Activated T-cell treated with anti-CD3 and anti-CD28 coated beads, Interleukin-2, amount 50 U/mL, for 4 hours (primary cell): ENCODE measurements at places on chromosomes 11 and 22. TPM values are rescaled to one million over a fixed set of nuclear protein-coding genes. Genes with fewer than 3 reads are reported as not detected.

Gene CATSPERZ
- not detected for total RNA-seq

Gene PPFIA1
- total RNA-seq = 48.0 TPM

Gene JRKL
- 9.4 TPM for total RNA-seq

Gene FGF3
- total RNA-seq = not detected

Gene OR51B4
- total RNA-seq = not detected

Gene SCN4B
- not detected for total RNA-seq

Gene LRRN4CL
- 0.21 TPM for total RNA-seq

Gene RIMBP3B
- 0.20 TPM for total RNA-seq

DNA sequence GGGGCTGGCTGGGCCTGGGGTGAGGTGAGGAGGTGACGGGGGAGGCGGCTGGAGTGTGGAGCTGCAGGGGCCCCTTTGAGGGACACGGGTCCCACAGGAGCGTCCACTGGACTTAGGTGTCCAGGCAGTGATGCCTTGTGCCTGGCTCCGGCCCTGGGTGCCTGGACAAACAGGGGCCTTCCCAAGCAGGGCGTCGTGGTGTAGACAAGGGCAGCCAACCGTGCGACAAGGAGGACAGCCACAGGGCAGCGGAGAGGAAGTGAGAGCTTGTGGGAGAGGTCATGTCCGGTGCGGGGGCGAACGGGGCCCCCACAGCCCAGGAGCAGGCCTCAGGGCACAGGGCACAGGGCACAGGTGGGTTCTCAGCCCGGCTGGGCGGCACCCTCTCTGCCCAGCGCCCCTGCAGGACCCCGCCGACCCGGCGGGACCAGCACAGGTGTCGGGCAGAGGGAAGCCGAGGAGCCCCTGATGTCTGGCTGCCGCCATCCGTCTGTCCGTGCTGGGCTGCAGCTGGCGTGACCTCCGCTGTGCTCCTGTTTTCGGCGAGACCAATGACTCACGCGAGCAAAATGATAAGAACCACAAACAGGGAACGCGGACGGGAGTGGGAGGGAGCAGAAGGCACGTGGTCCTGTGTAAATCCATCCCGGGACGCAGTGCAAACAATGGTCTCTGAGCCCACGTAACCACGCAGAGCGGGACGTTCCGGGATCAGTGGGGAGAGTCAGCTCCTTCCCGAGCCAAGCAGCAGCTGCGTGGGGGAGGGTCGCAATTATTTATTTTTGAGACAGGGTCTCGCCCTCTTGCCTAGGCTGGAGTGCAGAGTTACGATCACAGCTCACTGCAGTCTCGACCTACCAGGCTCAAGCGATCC is 49.1 kb upstream of the A4GALT start:
- DNase-seq = no peak

GRCh38 chr11:95426823-95427462 is 195.9 kb upstream of the SESN3 start:
- no peak for DNase-seq

- no peak for DNase-seq
These were observed 138.1 kb downstream of the SBF2 start for GRCh38 chr11:10155793-10156490.

DNA sequence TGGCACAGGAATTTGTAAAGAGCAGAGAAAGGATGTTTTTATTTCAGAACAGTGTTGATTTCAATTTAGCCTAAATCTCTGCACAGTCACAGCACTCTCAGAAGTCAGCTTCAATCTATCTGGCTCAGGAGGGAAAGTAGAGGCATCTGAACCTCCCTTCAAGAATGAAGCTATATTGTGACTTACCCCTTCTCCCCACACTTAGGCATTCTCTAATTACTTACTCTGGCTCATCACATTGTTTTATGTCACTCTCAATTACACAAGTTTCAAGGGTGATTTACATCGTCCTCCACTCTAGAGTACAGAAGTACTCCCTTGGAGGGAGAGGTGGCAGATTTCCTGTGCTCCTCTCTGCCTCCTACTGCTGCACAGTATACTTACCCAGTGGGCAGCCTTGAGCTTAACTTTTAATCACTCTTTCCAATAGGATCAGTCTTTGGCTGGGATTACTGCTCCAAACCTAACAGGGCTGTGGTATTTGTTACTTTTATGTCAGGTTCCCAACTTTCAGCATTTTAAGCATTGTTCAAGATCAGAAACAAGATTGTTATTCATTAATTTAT is 211.4 kb downstream of the AASDHPPT start:
- no peak for DNase-seq

GRCh38 chr11:34308913-34309585 is 48.8 kb downstream of the ABTB2 start:
- DNase-seq = no peak

DNA sequence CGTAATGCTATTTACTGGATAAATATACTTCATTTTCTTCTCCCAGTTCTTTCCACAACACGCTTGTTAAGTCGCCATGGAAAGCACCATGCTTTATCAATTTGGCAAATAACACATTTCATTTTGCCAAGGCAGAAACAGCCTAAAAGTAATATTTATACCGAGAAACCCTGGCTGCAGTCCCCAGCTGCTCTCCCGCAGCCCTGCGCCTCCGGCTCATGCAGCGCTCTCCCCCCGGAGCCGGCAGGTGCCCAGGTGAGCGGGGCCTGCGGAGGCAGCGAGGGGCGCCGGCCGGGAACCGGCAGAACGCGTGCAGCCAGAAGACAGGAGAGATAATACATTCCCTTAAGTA is 681 bp upstream of the ARHGEF12 start:
- DNase-seq = no peak

- peak; percentile 35 for DNase-seq
These were observed 25.6 kb upstream of the SUSD2 start for GRCh38 chr22:24155627-24156140.

GRCh38 chr11:77073328-77074001 is 6.7 kb downstream of the CAPN5 start:
- no peak for DNase-seq
